Neural crest cell (in vitro differentiated cells): ENCODE measurements at places on chromosomes 4 and X.

GRCh38 chr4:150005537-150005936 is 72.7 kb upstream of the DCLK2 start:
- DNase-seq: no peak

DNA sequence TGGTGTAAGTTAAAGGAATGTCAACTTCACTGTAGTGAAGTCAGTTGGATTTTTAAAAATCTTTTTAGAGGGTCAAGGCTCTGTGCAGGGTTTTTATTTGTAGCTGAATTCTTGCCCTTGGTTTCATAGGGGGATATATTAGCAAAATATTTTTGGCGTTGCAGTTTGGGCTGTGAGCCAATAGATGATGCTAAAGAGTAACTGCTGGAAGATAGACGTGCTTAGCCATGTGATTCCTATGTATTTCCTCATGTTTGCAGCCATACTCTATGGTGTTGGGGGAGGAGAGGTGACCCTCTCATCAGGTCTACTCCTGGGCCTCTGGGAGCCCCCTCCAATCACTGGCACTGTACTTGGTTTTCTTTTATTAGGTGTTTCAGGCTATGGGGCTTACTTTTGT is 246.7 kb upstream of the ARHGAP24 start:
- no peak for DNase-seq

DNA sequence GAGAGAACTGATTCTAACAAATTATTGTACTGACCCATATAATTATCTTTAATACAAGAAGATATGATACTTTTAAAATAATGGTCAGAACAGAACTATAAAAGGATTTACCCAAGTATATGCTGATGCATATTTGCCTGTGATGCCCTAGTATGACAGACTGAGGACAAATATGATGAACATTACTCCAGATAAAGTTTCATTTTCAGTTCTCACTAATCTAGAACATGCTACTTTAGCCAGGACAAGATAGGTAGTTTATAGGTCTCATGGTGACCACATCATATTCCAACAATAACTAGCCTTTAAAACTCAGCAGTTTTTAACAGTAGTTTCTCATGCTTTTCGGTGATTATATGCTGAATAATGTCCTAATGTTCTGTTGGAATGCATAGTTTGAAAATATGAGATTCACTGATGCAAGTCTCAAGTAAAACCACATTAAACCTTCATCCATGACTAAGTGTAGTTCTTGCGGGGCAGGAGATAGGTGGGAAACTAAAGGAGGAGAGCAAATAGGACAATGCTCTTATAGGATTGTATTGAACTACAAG is 295.2 kb upstream of the AGA start:
- no peak for DNase-seq

DNA sequence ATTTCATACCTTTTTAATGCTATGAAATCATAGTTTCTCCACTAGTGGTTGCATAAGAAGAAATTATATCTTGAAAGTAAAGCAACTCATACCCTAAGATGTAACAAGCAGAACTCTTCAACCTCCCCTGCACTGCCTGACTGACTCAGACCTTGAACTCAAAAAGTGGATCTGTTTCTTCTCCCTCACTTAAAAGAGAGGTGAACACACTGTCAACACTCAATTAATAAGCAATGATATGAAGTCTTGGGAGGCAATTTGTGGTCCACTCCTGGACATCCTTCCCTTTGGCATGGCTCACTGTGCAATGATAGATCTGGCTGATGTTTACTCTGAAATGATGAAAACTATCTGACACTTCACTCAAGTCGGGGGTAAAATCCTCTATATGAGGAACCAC is 282.0 kb upstream of the DKK2 start:
- no peak for DNase-seq

GRCh38 chr4:165384598-165384997 is 5.8 kb downstream of the CPE start:
- no peak for DNase-seq

DNA sequence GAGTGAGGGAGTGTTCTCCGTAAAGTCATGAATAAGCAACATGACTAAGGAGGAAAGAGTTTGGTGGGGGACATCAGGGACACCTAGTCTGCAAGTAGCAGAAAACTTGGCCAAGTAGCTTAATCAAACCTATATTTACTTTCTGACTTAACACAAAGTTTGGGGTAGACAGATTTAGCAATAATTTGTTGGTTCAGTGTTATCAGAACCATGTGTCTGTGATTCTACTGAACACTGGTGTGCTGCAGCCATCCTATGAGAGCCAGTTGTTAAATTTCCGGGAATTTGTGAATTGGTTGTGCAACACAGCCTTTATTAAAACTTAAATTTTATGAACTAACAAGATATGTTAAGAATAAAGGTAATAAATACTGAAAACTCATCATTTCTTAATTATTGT is 469.3 kb downstream of the C4orf33 start:
- DNase-seq: no peak

GRCh38 chr4:117137145-117137544 is 51.8 kb upstream of the TRAM1L1 start:
- no peak for DNase-seq
